ENCODE measurements at places on chromosomes 6 and 20.

GRCh38 chr20:47914792-47915191 lies 129.5 kb upstream of the SULF2 start:
- no peak for DNase-seq

GRCh38 chr6:34084591-34085290 lies 61.1 kb downstream of the GRM4 start:
- DNase-seq = no peak

DNA sequence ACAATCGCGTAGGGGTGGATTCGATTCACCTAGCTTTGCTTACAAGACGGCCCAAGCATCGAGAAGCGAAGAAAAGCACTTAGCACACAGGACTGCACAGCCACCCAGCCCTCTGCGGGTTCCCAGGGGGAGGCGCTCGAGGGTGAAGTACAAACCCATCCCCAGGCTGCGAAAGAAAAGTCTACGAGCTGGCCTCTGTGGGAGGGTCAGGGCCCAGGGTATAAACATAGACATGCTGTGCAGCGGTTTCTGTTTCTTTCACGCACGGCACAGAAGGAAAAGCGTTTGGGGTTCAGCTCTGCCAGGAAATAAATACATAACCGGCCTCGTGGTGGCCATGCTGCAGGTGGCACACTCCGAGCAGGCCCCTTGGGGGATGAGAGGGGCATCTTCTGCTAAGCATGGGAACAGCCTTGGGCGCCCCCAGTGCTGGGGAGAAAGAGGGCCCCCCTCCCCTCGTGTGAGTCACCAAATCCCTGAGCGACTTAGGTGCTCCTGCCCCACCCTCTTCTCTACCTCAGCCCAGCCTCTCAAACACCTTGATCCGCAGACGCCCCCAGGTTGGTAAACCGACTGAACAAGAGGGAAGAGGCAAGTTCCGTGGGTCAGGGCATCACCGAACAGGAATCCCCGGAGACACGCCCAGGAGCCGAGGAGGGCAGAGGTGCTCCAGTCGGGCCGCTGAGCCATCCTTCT lies 91.6 kb upstream of the RIPOR2 start:
- DNase-seq = peak; percentile 70

GRCh38 chr6:19578481-19578880 lies 258.7 kb upstream of the ID4 start:
- DNase-seq = no peak

GRCh38 chr6:19327241-19327640 lies 509.9 kb upstream of the ID4 start:
- no peak for DNase-seq

DNA sequence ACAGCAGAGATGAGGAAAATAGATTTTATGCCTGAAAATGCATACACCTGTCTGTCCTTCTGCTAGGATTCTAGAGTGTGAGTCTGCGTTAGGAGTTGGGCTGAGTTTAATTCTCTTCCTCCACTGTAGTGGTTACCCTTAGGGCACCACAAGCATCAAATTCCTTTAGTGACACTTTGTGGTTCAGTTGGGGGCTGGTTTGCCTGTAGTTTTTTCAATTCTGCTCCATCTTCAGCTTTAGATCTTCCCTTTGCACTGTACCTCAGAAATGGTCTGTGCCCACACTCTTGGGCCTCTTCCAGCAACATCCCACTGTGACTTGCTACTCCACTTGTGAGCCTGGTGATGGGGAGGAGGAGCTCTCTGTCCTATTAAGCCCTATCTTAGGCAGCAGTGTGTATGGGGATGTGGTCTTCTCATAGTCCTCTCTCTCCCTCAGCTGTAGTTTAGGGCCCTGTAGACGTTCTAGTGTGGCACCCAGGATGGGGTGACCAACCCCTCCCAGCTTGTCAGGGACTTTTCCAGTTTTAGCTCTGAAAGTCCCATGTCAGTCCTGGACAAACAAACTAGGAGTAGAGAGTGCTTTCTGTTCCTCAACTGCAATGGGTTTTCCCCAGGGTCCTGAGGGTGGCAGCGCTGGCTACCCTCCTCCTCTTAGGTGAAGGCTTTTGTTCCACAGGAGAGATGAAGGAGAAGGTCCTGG lies 19.7 kb upstream of the OGFRL1 start:
- no peak for DNase-seq

DNA sequence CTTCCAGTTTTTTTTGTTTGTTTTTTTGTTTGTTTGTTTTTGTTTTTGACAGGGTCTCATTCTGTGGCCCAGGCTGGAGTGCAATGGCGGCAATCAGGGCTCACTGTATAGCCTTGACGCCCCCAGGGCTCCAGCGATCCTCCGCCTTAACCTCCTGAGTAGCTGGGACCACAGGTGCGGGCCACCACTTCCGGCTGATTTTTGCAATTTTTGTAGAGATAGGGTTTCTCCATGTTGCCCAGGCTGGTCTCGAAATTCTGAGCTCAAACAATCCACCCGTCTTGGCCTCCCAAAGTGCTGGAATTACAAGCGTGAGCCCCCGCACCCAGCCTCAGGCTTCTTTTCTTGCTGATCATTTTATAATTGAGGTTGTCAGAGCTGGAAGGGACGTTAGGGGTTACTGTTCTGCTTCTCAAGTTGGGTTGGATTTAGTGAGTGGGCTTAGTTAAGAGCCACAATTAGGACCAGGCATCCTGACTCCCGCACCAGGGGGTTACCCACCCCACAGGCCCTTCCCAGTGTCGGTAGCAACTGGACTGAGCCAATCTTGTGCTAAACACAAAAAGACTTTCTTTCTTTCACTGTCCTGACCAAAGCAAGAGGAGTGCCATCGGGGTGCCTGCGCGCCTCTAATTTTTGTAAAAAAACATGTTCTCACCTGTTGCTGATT lies 13.1 kb upstream of the ZSCAN9 start:
- no peak for DNase-seq
